MG63 (cell line): ENCODE measurements at places on chromosomes 5 and 9. TPM values are rescaled to one million over a fixed set of nuclear protein-coding genes. Genes with fewer than 3 reads are reported as not detected.

DNA sequence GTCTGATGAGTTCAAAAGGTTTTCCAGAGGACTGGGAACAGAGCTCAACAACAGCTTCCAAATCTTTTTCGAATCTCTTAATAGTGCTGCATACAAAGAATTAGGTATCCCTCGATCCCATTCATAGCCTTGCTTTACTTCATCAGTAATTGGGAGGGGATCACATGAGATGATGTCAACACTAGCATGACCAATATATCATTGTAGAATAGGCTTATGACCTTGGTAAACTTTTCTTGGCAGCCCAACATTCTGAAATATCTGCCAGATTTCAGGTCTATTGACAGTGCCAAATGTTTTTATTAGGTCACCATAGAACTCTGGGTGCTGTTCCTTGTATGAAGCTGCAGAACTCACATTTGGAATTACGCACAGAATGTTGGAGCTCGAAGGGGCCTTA lies 228.9 kb downstream of the FGF10 start:
- no peak for DNase-seq

DNA sequence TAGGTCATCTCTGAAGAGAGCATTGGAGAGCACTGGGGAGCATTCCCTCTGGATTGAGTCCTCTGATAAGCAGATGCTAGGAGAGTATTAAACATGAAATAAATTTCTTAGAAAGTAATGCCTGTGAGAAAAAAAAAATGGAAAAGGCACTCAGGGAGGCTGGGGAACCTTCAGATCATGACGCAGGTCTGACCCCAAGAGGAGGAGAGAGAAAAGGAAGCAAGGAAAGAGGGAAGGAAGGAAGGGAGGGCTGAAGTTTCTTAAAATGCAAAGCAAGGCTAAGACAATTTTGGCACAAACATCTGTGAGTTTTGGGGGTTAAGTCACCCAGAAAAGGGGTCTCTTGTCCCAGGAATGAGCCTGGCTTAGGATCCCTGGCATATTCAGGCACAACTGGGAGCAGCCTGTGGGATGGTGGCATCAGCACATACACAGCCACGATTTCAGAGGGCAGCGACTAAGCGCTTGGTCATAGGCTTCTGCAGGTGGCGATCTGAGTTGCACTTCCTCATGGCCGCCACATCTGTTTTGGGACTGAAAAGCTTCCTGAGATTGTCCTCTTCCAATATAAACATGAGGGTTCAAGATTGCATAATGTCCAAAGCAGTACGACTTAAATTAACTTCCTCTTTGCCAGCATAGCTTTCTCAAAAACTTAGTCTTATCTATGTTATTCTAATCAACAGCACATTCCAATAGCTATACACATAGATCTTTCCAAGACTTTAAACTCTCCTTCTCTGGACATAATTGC lies 692.7 kb downstream of the DNAH5 start:
- DNase-seq: peak; percentile 13

GRCh38 chr5:64273276-64273675 lies 107.6 kb downstream of the RNF180 start:
- DNase-seq: no peak

DNA sequence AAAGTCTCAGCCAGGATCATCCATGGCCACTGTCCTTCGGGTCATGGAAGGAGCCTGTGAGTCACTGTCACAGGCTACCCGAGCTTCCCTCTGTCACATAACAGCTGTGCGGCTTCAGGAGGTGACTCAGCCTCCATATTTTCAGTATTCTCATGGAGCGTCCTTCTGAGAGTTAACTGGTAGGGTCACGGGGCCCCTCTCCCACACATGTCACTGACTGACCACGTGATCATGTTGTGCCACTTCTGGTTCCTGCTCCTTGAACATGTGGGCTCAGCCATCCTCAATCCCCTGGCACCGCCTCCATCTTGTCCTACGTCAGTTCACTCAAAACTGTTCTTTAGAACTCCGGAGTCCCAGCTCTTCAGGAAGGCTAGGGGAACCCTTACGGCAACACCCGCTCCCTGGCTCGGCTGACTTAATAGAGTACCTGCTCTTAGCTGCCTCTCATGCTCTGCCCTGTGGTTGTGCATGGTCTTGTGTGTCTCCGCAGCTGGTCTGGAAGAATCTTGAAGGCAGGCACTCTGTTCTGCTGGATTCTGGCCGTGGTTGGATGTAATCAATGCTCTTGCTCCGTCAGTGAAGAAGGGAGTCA lies 182.8 kb downstream of the ICE1 start:
- no peak for DNase-seq

CSF1R gene
- 0.26 TPM in 1 of 2 replicates, not detected in the other for total RNA-seq
